Right cardiac atrium (tissue), 5 donors: ENCODE measurements at places on chromosomes 12 and 14. TPM values are rescaled to one million over a fixed set of nuclear protein-coding genes. Genes with fewer than 3 reads are reported as not detected.

CLEC7A gene
- 11.7 TPM for total RNA-seq

RASSF8 gene
- total RNA-seq, result 62.1 TPM

IL23A gene
- not detected for total RNA-seq

CLEC14A gene
- 43.1 TPM for total RNA-seq

GPD1 gene
- total RNA-seq, result 18.4 TPM

NELL2 gene
- total RNA-seq, result 0.43 TPM

CACNB3 gene
- total RNA-seq, result 6.1 TPM

RNU4-1 gene
- total RNA-seq, result 2,444 TPM

KLRG1 gene
- 8.0 TPM for total RNA-seq

TSPAN11 gene
- 4.1 TPM for total RNA-seq

NTF3 gene
- 0.53 TPM for total RNA-seq
